KBM-7 (cell line): ENCODE measurements at places on chromosomes 2 and 18.

- DNase-seq = no peak
These were observed 21.5 kb downstream of the ITGB1BP1 start for GRCh38 chr2:9401646-9402371.

- no peak for DNase-seq
These were observed 185.1 kb upstream of the SMAD7 start for GRCh38 chr18:49135877-49136276.

DNA sequence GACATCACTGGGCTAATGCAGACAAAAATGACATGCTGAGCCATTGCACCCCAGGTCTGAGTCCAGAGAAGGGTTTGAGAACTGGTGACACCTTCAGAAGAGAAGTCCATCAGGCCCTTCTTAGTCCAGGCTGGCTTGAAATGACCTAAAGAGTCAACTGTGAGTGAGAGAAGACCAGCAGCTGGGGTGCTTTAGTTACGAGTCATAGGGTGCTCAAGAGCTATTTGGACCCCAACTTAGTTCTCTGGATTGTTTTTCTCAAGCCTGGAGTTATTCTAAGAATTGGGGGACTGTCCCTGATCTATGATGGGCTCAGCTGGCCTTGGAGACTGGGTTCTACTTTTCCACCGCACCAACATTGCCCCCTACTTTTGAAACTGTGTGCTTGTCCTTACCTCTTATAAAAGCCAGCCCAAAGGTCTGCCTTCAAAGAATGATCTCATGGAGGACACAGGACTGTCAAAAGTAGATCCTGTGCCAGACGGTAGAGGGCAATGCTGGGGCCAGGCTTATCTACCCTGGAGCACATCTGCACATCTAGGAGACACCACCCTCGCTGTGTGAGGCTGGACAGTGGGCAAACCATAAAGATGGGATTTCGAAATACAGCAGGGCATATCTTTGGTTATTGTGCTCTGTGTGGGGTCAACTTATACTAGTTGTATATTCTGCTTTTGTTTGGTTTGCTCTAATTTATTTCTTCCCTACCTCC, 333.0 kb upstream of the SLC14A2 start:
- DNase-seq = peak; percentile 16

DNA sequence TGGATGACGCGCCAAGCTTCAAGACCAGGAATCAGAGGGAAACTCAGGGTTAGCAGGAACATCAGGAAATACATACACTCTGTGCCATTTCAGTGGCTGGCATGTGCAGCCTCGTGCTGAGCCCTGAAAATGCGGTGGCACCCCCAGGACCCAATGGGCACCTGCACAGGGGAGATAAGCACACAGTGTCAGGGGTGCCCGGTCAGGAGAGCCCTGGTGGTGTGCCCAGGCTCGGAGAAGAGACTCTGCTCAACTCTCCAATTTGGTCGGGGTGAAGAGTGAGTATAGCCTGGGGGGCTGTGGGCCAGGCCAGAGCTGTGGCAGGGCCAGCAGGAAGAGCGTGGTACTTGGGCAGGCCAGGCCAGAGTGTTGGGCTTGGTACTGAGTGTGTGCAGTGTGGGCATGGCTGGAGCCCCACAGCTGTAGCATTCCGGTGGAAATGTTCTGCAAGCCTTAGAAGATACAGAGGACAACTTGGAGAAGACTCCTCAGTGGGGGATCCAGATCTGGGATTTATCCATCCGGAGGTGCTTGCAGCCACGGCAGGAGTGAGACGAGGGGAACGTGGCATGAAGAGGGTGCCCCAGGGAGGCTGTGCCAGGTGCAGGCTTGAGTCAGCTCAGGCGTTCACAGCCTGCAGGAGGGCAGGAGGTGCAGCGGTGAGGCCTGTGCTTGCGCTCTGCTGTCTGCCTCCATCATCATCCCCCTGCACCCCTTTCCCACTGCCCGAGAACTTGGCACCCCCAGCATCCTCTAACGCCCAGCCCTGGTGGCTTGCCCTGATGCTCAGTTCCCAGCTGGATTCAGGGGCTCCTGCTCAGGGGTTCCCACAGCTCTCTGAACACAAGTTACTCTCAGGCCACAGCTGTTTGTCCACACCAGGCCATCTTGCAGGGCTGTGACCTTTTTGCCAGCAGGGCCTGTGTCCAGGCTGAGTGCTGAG, 451.7 kb upstream of the HS6ST1 start:
- DNase-seq = no peak

DNA sequence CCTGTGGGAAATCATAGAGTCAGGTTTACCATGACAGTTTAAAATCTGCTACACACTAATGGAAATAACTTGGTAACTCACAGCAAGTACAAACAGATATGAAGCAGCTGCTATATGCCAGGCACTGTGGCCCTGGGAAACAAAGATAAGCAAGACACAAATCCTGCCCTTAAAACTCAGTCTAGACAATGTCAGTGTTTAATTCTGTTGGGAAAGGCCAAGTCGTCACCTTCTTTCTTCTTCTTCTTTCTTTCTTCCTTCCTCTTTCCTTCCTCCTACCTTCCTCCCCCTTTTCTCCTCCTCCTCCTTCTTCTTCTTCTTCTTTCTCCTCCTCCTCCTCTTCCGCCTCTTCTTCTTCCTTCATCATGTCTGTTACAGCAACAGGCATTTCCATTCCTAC, 26.8 kb downstream of the PLEK start:
- no peak for DNase-seq

- DNase-seq = no peak
These were observed 18.2 kb downstream of the MEP1B start for GRCh38 chr18:32208023-32208422.

GRCh38 chr2:76584474-76584873, 873.8 kb upstream of the GCFC2 start:
- no peak for DNase-seq

- no peak for DNase-seq
These were observed 3.7 kb downstream of the RAMP1 start for GRCh38 chr2:237863102-237863511.

- no peak for DNase-seq
These were observed 55.9 kb downstream of the SDC1 start for GRCh38 chr2:20168727-20169696.

DNA sequence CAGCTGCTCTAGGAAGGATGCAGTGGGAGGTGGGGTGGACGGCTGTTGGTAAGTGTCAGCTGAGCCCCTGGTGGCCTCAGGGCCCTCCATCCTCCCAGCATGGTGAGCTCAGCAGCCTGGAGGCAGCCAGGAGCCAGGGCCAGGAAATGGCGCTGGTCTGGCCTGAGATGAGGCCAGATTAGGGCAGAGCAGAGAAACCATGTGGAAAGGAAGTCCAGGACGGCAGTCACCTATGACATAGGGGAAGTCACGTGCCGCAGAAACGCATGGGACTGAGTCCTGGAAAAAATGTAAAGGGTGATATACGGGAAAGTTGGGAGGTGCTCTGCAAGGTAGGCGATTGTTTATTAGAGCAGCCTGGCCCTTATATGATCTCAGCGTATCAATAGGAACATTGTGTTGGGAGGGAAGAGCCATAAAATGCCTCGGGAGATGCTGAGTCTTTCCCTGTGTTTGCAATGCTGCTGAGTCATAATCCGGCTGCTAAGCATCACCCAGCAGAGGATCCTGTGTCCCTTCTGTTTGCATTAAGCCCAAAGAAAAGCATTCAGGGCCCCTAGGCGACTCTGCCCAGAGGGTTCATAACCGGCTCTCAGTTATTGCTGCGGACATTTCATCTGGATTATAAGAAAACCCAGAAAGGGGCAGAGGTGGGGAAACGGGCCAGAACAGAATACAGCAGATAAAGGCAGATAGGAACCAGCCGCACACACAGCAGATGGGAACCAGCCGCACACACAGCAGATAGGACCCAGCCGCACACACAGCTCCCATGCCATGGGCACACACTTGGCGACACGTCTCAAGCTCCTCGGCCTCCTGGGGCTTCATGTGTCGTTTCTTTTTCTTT, 30.3 kb upstream of the B3GNT7 start:
- peak; percentile 18 for DNase-seq

GRCh38 chr2:95670167-95670566, 78.4 kb downstream of the TRIM43 start:
- DNase-seq = no peak

GRCh38 chr2:38586931-38587330, 15.8 kb downstream of the HNRNPLL start:
- no peak for DNase-seq

- DNase-seq = no peak
These were observed 76.9 kb upstream of the UNC80 start for GRCh38 chr2:209694748-209695147.

DNA sequence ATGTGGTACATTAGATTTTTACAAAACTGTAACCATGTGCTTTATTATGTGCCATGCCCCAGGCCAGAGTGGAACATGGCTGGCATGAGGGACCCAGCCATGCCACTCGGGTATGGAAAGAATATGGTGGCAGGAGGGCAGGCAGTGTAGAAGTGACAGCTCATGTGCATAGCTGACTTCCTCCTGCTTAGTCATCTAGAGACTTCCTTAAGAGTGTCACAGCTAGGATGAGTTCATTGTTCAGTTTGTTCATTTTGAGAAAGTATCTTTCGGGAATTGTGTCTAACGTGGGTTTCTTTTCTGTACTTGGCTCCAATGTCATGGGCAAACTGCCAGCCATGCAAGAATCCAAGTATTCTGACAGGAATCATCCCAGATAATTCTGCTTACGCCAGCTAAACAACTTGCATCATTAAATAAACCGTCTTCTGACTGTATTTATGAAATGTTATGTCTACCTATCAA, 94.3 kb upstream of the ITGB6 start:
- peak; percentile 16 for DNase-seq

DNA sequence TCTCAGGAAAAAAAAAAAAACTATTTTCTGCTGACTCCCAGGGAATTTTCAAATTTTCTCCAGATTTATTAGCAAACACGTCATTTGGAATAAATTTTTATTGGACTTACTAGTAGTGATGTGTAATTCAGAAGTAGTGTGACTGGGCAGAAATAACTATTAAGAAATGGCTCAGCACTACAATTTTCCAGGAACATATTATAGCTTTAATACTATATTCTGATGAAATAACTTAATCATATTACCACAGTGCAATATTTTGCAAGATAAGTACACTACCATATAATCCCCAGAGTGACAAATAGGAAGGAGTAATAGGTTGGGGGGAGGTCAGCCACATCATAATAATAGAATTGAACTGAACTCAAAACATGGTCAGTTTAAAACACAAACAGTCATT, 19.7 kb upstream of the TNFAIP6 start:
- no peak for DNase-seq

- DNase-seq = no peak
These were observed 11.8 kb upstream of the GNLY start for GRCh38 chr2:85682378-85682777.

GRCh38 chr2:122238006-122238559, 482.6 kb downstream of the TSN start:
- no peak for DNase-seq

GRCh38 chr2:193963472-193964119, 1693.4 kb upstream of the SLC39A10 start:
- DNase-seq = peak; percentile 40

DNA sequence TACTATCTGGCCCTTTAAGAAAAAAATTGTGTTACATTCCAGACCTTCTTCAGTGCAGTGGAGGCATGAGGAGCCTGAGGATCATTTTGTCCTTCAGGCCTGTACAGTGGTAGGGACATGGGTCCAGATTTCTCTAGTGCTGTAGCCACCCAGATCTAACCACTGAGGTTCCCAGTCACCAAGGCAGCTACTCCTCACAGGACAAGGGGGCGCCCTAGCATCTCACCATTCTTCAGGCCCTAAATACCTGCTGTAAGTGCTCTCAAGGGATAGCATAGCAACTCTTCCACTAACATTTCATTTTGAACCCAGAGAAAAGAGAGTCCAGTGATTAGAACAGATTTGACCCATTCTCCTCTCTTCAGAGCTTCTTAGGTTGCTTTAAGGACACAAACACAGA, 1533.0 kb downstream of the LRP1B start:
- DNase-seq = no peak

DNA sequence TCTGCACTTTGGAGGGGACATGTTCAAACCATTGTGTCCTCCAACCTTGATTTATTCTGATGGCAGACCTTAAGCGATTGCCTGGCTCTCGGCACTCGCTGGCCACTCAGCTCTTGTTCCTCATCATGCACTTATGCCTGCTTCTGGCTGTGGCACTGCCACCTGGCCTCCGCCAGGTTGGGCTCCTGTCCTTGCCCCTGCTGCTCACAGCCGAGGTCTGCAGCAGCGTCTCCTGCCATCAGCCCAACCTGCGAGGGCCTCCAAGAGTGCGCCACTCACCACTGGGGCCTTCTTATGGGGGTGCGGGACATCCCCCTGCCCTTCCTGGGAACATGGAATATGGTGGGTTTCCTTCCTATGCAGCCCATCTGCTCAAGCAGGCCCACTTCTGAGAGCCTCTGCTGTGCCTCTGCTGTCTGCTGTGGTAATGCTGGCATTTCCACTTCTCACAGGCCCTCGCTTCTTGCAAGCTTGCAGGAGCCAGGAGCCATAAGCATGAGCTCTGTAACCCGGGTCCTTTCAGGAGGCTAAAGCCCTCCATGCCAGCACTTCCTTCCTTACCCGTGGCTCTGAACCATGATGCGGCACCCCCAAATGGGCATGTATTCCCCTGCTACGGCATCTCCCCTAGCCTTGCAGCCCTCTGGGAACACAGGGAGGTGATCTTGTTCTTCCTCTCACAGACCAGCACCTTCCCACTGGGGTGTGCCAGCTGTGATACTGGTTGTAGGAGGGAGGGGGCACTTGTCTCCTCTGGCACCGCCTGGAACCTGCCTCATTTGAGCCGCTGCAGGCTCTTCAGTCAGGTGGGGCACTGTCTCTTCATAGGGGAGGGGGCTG, 58.6 kb upstream of the HS6ST1 start:
- DNase-seq = no peak

DNA sequence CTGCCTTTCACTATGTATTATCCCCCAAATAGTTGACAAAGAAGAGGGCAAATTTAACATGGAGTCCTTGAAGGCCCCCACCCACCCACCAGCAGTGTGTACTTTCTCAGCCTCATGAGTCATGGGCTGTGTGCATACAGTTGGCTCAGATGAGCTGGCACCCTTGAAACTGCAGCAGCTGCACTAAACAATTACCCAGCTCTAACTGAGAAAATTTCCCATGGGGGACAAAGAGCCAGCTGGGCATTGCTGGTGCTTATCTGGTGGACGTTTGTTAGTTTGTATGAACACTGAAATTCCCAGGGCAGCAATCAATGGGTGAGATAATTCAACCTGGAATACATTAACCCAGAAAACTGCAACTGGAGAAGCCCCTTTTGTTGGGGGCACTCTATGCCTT, 131.7 kb downstream of the GCA start:
- DNase-seq = no peak

GRCh38 chr2:10918661-10919409, 7.1 kb downstream of the KCNF1 start:
- DNase-seq = no peak
